ENCODE measurements at places on chromosomes 7 and 10.

DNA sequence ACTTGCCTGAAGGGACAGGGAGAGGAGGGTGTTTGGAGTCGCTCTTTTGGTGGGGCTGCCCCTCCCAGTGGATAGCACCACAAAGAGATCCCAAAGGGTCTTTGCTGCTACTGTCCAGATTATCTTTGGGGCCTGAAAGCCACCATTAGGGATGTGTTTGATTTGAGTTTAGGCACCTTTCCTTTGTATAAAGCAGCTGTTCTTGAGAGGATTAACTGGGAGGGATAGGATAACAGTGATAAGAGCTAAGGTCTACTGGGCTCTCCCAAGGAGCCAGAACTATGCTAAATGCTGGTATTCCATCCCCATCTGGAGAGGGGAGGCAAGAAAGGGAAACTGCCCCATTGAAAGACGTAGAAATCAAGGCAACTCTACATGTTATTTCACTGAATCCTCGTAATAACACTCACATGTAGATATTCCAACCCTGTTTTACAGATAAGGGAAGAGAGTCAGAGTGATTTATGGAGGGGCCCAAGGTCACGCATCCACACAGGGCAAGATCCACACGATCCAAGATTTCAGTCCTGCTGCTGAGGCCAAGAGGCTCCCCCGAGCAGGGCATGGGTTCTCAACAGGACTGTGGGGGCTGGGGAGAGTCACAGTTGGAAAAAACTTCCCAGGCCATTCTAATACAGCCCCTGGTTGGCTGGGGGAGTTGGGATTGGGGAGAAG is 11.1 kb upstream of the TCF7L2 start:
- no peak for DNase-seq

- no peak for DNase-seq
These were observed 255.5 kb downstream of the MAD1L1 start for GRCh38 chr7:1977059-1977875.

DNA sequence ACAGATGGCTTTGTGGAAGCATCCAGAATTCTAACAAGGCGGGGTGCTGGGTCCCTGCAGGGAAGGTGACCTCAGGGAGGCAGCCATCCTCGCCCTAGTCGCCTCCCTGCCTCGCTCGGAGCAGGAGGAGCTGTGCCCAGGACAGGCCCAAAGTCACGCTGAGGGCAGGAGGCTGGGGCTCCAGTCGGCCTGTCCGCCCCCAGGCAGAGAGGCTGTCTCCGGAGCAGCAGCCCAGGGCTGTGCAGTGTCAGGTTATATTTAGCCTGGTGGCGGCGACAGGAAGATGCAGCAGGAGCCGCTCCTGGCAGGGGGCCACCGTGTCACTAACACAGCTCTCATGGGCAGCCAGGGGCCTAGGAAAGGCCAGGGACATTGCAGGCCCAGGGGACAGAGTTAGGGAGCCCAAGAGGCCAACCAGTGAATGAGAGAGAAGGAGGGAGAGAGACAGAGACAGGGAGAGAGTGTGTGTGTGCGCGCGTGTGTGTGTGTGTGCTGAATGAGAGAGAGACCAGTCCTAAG is 13.5 kb downstream of the KCNH2 start:
- DNase-seq, result no peak

DNA sequence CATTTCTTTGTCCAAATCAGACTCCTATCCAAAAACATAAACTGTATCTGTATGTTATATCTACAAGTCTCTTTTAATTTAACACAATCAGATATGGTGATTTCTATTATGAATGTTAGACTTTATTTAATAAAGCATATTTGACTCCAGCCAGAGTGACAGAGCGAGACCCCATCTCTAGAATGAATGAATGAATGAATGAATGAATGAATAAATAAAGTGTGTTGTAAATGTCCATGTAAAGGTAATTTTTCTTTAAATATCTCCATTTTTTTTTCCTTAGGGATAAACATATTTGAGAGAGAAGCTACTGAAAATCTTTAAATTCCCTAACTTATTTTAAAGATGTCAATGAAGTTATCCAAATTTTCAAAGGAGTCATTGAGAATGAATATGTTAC is 18.1 kb upstream of the ALDH18A1 start:
- DNase-seq, result no peak

GRCh38 chr10:42755556-42756093 is 27.0 kb upstream of the BMS1 start:
- DNase-seq, result no peak

DNA sequence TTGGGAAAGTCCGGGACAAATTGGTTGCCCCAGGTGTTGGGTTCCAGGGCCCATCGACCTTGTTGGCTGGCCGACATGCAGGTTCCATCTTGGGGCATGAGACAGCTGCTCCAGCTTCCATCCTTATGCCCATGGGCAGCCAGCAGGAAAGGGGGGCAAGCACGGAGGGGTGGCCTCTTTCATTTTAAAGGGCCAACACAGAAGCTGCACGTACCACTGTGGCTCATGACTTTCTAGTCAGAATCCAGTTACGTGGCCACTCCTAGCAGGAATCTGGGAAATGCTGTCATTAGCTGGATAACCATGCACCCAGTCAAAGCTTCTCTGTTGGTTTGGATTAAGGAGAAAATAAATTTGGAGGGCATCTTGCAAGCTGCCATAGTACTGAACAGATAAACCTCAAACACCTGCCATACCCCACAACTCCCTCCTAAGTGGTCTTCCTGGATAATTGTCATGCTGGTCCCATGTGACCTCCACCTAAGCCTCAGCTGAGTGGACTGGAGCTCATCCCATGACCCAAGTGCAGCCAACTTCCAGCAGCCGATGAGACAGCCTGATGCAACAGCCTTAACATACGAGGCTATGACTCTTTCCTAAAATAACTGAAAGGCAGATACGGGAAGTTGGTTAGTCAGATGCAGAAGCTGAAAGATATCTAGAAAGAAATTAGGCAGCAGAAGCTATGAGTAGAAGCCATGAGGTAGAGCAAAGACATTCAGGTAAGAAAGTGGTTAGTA is 21.4 kb upstream of the GSDME start:
- DNase-seq, result no peak

DNA sequence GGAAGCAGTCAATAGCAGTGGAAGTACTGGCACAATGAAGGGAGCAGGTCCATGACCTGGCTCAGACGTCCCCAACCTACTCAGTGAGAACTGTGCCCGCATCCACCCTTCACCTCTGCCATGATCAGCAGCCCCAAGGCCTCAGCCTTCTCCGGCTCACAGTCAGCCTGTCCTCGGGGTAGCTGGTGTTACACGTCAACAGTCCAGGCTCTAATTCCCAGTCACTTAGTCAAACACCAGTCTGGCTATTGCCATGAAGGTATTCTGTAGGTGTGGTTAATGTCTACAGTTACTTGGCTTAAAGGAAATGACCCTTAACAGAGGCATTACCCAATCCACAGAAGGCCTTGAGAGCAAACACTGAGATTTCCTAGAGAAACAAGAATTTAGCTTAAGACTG is 49.1 kb downstream of the GRB10 start:
- no peak for DNase-seq

DNA sequence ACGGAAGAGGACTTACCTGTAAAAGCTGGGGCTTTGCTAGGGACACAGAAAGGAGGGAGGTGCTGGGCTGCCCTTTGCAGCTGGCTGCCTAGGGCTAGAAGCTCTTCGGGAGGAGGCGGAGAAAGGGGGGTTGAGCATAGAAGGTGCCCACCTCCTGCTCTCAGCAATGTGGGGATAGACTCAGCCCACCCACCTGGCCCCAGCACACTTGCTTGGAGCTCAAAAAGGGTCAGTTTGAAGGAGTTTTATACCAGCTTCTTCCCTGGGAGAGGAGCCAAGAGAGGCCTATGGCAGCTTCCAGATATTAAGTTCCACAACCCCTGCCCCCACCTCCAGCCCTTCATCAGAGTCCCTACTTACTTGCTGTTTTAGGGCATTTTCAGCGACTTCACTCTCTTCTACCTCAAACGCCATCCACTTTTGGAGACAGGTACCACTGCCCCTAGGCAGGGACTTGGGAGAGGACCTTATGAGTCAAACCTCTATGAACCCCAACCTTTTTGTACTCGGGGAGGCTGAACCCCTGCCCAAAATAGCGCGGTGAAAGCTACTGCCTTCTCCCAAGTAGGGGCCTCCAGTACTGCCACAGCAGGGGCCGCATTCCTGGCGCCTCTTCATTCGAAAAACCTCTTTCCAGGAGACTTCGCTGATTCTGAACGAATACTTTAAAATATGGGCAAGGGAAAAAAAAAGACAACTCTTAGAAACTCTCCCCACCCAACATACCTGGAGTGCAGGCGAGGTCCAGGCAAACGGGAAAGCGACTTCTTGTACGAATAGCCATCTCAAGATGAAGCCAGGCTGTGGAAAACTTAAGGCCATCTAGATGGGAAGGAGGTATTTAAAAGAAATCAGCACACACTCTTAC is 1.2 kb upstream of the EVX1 start:
- DNase-seq, result no peak

DNA sequence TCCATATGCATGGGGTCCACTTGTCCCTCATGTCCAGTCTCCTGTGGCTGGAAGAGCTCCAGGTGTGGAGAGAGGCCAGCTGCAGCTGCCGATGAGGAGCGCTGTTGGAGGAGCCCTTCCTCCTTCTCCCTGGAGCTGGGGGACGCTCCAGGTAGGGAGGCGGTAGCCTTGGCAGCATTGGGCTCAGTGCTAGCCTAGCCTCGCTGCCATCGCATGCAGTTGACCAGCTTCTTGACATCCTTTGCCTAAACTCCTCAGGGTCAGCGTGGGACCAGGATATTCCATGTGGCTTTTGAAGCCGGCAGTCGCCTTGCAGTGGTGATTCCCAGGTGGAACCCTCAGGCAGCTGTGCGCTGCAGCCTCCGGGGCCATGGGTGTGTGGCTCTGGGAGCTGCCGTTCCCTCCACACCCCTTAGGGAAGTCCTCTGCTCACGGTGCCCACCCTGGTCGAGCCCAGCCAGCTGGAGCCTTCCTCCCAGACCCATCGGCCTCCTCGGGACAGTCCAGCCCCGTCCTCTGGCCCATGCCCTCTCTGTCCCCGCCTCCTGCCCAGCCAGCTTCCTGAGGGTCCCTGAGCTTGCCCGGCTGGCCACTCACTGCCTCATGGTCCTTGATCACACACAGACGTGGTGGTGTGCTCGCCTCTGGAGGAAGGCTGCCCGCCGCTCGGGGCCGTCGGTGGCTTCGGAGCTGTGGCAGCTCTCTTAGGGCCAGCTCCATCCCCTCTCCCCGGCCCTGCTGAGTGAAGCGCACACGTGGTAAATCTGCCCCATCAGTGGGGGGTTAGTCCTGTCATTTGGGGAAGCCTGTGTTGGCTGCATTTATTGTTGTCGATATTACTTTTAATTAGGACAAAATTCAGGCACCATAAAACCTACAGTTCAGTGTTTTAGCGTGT is 21.2 kb downstream of the INPP5A start:
- no peak for DNase-seq

DNA sequence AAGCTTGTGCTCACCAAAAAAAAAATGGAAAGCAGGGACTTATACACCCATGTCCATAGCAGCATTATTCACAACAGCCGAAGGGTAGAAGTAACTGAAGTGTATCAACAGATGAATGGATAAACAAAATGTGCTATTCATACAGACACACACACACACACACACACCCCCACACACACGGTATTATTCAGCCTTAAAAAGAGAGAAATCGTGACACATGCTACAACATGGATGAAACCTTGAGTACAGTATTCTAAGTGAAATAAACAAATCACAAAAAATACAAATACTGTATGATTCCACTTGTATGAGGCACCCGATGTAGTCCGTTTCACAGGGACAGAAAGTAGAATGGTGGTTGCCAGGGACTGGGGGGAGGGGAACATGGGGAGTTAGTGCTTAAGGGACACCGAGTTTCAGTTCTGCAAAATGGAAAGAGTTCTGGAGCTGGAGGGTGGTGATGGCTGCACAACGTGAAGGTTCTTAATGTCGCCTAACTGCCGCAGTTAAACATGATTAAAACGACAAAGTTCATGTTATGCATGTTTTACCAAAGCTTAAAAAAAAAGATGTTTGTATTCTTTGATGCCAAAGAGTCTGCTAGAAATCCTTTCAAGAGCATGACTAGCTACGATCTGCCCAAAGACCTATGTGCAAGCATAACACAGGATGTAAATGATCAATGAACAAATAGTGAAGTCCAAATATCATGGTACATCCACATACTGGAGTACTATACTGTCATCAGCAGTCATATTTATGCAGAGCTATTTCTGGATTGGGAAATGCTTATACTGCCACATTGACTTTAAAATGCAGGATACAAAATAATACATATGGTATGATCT is 7.2 kb downstream of the TNS3 start:
- no peak for DNase-seq

DNA sequence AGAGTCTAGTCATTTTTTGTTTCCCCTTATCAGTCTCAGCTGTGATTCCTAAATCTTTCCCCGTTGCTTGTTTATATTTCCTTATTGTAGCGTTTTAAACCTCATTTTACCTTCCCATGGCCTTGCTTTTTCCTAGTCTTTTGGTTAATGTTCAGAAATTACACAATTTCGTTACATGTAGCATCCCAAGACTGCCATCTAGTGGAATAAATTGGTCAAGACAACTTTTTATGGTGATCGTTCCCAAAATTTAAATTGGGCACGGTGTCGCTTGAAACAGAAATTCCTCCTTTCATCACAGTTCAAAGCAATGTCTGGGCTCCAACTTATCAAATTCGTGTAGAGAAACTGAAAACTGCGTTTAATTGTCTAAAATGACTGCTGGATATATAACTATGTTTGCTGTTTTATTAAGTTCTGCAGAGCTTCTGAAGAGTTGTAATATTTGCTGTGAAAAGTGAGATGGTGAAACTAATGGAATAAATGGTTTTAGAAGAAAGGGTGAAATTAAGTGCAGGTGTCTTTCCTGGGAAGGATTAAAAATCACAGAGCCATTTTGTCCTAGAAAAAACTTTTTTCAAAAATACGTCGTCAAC is 370.2 kb downstream of the PHF14 start:
- DNase-seq, result no peak

DNA sequence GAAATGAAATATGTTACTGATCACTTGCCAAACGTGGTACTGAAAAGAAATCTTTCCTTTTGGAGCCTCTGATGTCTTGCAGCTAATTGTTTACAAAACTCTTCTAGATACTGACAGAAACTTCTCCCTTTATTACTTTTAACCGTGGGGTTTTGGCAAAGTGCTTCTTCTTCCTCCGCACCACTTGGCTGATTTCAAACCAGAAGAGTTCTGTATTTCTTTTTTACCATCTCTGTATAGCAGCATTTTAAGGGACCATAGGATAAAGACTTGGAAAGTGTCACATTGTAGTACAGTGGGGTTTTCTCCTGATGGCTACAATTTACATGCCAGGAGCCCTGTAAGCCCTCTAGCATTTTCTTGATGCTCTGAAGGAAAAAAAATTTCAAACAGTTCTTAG is 21.9 kb upstream of the CREB5 start:
- DNase-seq, result no peak

- no peak for DNase-seq
These were observed 210.2 kb upstream of the CTBP2 start for GRCh38 chr10:125370578-125370977.

GRCh38 chr7:81231301-81231838 is 312.5 kb upstream of the SEMA3C start:
- DNase-seq, result no peak

Data from activated CD4-positive, alpha-beta T cell treated with anti-CD3 and anti-CD28 coated beads, Interleukin-2, amount 50 U/mL, for 24 hours (primary cell).